MCF 10A (cell line): ENCODE measurements at places on chromosomes 3 and 15. TPM values are rescaled to one million over a fixed set of nuclear protein-coding genes. Genes with fewer than 3 reads are reported as not detected.

- no peaks in the 10 kb centered on the region for H3K4me1 ChIP-seq
- no peaks in the 10 kb centered on the region for H3K27me3 ChIP-seq
- peaks cover 11% of the 10 kb centered on the region for H3K36me3 ChIP-seq
These were observed 16.1 kb downstream of the IRAK2 start for GRCh38 chr3:10180738-10181295.

GRCh38 chr3:158769952-158770740 lies 31.7 kb upstream of the MFSD1 start:
- peak; percentile 75 for DNase-seq
- no peaks in the 10 kb centered on the region for H3K36me3 ChIP-seq
- no peaks in the 10 kb centered on the region for H3K27me3 ChIP-seq
- H3K4me3 ChIP-seq, result no peak overlapping the region

VGLL3 gene
- 6.3 and 12.2 TPM in 2 replicates for total RNA-seq

DNA sequence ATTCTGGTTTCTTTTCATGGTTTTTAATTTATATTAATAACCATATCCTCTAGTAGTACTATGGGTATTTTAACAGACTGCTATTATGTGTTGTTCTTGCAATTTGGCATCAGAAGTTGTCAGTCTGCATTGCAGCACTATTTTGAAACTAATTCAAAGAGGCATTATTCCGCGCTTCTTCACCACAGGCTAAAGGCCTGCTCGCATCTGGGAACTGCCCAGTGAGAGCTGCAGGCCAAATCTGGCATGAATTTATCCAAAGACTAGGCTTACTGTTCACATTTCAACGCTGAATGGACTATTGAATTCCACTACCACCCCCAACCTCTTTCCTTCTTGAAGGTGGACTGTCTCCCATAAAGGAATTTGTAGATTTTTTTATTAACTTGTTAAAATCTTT lies 310.4 kb upstream of the NR2F2 start:
- no peaks in the 10 kb centered on the region for H3K4me1 ChIP-seq
- DNase-seq, result no peak
- H3K36me3 ChIP-seq, result no peaks in the 10 kb centered on the region

HCLS1 gene
- 1.6 and 2.5 TPM in 2 replicates for total RNA-seq

TTLL13 gene
- 0.47 TPM in 1 of 2 replicates, not detected in the other for total RNA-seq

ZNF501 gene
- 0.17 and 0.40 TPM in 2 replicates for total RNA-seq
